ENCODE measurements at places on chromosomes 7 and 10. TPM values are rescaled to one million over a fixed set of nuclear protein-coding genes. Genes with fewer than 3 reads are reported as not detected.

FKBP6 gene
- not detected for total RNA-seq

DNA sequence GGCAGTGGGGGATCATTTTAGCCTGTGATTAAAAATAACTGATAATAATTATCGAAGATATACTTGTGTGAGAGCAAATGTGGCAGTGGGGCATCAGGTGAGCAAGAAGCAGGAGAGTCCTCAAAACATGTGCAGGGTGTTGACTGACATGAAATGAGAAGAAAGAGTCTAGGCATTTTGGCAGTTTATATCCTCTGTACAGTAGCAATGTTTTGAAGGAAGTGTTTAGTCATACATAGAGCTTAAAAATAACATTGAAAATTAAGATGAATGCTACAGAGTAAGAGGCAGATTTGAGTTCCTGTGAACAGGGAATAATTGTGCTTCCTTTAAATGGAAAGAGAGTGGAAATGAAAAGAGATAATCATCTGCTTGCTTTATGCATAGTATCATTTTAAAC lies 47.4 kb downstream of the VPS50 start:
- no peaks in the 10 kb centered on the region for H3K27me3 ChIP-seq
- H3K4me1 ChIP-seq = no peaks in the 10 kb centered on the region
- H3K36me3 ChIP-seq = no peaks in the 10 kb centered on the region
- no peak overlapping the region for H3K4me3 ChIP-seq
- no peak overlapping the region for H3K27ac ChIP-seq

GRCh38 chr7:80420876-80421275 lies 91.0 kb downstream of the GNAT3 start:
- H3K36me3 ChIP-seq = no peaks in the 10 kb centered on the region
- no peaks in the 10 kb centered on the region for H3K27me3 ChIP-seq

PSPH gene
- total RNA-seq = 37.5 TPM

Measured in Calu3 (cell line).